NCI-H1105 treated with DMSO at 0.1 percent for 48 hours (cell line): ENCODE measurements at places on chromosomes 3 and 15.

GRCh38 chr3:71546821-71547220 is 36.7 kb downstream of the FOXP1 start:
- DNase-seq, result no peak

DNA sequence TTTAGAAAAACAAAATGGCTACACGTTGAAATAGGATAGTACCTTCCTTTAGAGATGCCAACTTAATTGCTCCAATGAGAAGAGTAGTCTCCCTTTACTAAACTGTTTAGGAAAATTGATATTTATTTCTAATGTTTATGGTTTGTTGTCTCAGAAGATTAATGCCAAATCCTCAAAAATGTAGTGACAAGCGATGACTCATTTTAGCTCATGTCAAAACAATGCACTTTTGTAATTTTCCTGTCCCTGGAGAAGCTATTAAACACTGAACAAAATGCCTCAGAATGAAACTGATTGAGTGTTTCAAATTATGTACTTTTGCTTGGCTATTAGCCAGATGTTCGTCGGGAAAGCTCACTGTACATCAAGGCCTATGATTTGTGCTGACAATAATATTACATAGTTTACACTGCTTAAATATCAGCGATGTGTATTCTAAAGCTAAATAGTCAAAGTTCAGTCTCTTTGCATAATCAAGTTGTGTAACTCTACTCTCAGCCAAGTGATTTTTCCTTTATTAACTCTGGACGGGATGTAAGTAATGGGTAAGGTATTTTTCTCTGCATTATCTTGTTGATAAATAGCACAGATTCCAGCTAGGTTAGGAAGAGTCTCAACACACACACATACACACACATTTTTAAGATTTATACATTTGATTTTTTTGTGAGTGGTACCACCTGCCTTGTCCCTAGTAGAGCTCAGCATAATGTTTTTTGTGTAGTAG is 83.7 kb downstream of the CMSS1 start:
- DNase-seq, result peak; percentile 87

DNA sequence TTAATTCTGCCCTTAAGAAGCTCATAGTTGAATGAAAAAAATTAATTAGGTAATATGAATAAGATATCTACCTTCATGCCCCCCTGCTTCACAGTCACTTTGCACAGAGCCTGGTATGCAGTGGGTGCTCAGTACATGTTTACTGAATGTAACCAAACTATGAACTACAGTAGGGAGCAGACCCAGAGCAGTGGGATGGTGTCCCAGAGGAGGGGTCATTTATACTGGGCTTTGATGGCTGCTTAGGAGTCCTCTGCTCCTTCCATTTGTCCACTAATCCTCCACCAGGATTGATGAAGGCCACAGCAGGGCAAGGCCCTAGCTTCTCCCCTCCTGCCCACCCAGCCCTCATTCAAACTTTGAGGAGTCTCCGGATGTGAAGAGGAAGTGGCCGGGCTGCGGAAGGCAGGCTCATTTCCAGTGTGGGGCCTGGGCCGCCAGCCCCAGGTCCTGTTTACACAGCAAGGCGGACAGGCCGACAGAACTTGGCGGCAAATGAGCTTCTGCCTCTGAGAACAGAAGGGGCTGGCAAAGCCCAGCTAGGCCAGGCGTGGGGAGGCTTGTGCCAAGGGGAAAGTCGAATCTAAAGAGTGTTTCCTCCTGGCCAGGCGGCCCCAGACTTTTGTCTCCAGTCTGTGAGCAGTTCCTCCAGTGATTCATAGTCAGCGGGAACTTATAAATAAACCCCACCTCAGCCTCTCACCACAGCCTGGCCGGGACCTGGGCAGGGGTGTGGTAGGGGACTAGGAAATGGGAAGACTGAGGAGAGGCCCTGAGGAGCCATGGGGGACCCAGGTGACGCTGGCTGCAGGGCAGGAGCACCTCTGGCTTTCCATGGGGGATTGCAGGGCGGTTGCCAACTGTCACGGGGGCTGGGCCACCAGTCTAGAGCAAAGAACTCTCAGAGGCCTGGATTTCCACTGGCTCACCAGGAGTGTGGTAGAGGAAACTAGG is 51.6 kb upstream of the LCTL start:
- DNase-seq, result no peak

- no peak for DNase-seq
Observed at GRCh38 chr15:61518191-61518950, 289.3 kb upstream of the RORA start.

DNA sequence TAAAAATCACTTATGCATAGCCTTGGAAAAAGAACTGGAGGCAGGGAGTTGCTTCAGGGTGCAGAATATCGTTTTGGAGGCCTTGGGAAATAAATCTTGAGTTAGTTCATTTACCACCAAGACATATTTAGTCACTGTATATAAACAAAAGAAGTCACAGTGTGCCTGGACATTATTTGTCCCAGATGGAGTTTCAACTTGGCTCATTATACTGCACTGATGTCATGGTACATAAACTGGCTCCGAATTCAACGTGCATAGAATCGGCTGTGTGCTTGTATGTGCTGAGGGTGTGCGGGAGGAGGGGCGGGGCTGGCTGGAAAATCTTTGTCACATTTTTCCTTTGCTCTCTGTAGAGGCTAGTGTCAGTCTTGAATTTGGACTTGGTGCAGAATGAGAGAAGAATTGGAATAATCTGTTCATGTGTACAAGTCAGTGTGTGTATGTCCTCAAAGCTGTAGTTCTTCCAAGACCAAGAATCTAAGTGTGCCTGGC is 86.6 kb downstream of the FNDC3B start:
- DNase-seq, result no peak
